Stimulated activated CD4-positive, alpha-beta T cell treated with anti-CD3 and anti-CD28 coated beads, Interleukin-2, amount 100 ng/mL, for 4 hours (primary cell): ENCODE measurements at places on chromosomes 2 and 18.
A peak's percentile ranks its signal among the peaks of the same experiment; 100 is the strongest.

GRCh38 chr2:195612611-195613495, 44.2 kb upstream of the SLC39A10 start:
- DNase-seq: no peak

GRCh38 chr2:80815259-80815658, 510.7 kb upstream of the LRRTM1 start:
- no peak for DNase-seq

DNA sequence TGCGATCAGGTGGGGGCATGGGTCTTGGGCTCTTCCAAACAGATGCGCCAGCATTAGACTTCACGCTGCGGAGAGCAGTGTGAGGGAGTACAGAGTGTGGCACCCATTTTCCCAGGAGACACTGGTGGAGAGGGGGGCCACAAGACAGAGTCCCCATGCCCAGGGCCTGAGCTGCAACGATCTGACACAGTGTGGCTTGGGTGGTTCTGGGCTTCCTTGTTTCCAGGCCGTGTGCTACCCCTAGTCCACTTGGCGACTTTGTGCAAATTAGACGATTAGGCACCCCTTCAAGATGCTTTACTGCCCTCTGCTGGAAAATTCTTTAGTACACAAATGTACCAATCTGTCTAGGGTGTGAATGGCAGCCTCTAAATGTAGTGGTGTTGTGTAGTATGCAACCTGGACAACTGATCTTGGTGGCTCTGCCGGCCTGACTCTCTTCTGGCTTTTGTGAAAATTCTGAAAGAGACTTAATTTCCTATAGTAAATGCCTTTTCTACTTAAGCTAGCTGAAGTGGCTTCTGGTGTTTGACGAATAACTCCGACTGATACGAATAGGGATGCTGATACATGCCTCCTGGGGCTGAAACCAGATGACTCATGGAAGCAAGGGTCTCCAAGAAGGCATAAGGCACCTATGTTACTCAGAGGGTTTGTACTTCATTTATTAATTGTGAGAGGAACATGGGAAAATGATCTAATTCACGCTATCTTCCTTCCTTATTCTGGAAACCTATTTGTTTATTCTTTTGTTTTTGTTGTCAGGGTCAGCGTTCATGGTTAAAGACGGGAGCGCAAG, 92.3 kb upstream of the SMAD2 start:
- no peak for DNase-seq

- DNase-seq: peak; percentile 44
Measured at GRCh38 chr2:112121682-112122254, 16.4 kb upstream of the FBLN7 start.

DNA sequence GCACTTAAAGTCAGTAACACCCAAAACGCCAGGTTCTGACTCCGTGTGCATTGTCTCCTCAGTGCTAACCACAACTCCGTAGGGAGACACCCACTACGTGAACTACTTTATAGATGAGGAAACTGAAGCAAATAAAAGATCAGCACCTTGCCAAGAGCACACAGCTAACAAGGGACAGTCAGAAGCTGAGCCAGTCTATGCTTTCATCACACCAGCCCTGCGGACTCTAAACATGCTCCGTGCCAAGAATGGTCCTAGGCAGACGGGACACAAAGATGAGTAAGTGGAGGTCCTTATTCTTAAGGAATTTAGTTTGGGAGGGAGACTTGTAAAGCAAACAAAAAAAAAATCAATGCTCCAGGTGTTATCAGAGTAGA, 9.6 kb downstream of the MBOAT2 start:
- no peak for DNase-seq

DNA sequence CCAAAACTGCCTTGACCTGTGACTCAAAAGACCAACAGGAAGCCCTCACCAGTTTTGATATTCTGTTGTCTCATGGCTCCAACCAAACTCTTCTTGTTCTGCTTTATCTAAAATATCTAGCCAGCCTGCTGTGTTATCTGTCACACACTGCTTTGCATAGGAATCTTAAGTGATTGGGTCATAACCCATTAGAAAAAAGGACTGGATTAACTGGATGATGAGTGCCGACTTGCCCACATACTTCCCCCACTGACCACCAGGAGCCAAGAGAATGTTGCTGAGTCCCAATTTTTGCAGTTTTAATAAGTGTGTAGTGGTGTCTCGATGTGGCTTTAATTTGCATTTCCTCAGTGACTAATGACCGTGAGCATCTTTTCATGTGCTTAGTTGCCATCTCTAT, 6.5 kb downstream of the MOGAT1 start:
- DNase-seq: no peak

DNA sequence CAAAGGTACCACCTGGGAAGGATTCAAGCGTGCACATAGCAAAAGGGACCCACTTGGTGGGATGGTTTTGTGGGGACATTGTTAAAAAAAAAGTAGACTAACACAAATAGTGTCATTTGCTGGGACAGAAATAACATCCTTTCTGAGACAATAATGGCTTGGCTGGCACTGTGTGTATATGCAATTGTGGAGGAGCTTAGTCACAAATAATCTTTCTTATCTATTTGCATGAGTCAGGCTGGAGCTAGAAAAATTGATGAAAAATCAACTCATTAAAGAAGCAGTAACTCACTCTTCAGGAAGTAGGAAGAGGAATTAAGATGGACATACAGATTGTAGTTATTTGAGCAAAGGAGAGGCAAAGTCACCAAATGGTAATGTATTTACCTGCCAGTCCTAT, 29.5 kb upstream of the ITGB6 start:
- DNase-seq: no peak

DNA sequence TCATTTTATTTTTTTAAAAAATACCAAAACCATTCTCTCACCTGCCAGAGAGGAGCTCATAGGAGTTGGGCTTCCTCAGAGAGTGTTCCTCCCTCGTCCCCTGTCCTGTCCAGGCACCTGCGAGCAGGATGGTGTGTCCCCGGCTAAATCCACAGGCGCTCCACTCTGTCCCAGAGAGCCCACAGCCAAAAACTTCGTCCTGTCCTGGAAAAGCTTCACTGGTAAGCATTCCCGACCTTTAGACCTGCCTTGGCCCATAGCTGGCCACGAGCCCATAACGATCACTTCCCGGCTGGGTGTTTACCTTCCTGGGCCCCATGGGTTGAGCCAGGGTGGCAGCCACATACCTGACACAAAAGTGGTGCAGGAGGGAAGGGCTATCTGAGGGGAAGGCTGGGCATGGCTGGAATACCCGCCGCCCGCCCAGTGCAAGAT, at the start of gene NGEF:
TSS of gene NGEF (minus strand) at position 230 of the 435 bp plus-strand sequence. CDS start 38,366 bp downstream, outside the sequence.
- DNase-seq: no peak

GRCh38 chr18:46163091-46163490, 58.9 kb downstream of the HAUS1 start:
- DNase-seq: no peak

DNA sequence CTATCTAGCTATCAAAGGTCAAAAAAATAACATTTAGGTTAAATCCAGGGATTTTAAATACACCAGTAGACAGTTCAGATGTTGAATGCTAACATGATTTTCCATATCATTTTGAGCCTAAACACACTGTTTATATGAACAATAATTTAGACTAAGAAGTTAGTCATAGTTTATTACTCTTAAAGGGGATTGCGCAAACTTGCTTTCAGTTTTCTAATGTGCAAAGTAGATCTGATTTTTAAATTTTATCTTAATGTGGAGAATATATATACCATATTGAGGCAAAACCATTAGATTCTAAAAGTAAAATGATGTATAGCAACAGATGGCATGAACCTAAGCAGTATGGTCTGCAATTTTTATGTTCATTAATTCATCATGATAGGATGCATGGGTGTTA, 76.6 kb downstream of the CDH7 start:
- no peak for DNase-seq

DNA sequence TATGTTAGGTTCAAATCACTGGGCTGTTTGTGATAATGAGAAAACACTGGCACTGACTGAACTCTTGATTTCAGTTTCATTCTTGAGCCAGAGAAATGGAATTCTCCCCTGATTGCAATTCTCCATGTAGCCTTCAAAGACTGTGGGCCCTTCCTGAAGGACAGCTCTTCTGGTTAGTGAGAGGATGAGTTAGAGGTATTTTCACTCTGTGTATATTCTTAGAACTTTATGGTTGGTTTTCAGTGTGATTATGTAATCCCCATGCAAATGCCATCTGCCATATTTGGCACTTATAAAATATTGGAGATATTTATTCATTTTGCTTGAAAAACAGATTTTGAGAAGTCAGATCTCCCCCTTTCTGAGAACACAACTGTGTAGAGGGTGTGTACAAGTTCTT, 323.7 kb downstream of the SLC4A3 start:
- no peak for DNase-seq

DNA sequence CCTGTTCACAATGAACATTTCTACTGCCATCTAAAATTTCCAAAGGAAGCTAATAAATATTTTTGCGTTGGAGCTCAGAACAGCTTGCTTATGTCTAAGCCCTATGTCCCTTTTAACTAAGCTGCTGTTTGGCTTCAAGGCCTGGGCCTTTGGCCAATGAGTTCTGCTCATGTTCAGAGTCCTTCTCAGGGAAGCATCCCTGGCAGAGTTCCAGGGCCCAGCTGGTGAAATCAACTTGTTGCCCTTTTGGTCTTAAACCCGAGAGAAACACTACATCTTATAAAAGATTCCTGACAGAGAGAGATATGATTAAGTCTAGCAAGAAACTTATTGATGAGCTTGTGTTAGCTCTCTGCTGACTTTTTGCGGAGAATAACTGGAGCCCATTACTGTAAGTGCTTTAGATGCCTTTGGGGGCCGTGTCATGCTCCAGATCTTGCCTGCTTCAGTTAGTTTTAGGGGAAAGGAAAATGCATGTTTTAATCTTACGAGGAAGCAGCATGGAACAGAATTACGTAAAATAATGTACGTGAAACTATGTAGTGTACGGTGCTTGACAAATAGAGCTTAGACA, 102.5 kb upstream of the NOSTRIN start:
- no peak for DNase-seq

DNA sequence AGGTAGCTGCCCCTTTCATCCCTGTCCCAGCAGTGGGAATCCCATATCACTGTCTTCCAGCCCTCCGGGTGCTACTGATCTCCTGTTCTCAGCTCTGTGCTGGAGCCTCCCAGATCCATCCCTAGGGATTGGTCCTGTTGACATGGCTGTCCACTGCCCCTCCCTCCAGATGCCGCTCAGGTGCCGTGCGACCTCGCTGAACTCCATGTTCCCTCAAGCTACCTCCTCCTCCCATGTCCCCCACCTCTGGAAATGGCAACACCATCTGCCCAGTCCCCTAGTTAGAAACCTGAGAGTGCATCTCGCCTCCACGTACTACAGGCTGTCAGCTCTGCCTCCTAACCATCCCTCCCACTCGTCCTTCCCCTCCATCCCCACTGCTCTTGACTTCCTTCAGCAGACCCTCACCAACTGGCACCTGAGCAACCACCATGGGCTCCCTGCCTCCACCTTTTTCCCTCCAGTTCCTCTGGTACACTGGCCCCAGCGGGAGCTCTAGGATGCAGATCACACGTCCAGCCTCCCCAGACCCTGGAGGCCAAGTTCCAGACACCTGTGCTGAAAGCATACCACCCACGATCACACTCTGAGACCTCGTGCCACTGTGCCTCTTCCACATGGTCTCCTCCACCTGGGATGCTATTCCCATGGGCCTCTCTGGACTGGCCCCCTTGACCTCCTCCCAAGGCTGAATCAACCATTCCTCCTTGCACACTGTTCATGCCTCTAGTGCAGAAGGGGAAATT, 106.8 kb downstream of the KLHL29 start:
- DNase-seq: no peak

DNA sequence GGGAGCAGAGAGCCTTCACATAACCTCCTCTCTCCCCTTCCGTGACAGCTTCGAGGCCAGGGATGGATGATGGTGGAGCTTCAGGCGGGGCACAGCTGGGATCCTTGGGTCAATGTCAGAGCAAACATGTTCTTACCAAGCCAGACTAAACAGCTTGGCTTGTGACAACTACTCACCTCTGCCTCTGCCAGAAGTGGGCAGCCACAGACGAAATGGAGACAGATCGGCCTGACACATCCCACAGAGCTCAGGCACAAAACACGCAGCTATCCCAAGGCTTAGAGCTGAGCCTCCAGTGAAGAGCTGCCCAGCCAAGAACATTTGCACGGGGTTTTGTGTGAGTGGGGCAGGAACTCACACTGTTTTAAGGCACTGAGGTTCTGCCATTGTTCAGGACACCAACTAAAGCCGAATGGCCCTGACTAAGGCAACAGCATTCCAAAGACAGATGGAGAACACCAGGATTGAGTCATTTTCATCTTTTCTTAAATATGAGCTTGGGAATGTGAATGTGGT, 12.8 kb downstream of the PXDN start:
- DNase-seq: no peak

GRCh38 chr18:23661735-23662308, 889 bp downstream of the ANKRD29 start:
- no peak for DNase-seq

GRCh38 chr2:31170071-31170698, 31.9 kb upstream of the GALNT14 start:
- DNase-seq: peak; percentile 9

DNA sequence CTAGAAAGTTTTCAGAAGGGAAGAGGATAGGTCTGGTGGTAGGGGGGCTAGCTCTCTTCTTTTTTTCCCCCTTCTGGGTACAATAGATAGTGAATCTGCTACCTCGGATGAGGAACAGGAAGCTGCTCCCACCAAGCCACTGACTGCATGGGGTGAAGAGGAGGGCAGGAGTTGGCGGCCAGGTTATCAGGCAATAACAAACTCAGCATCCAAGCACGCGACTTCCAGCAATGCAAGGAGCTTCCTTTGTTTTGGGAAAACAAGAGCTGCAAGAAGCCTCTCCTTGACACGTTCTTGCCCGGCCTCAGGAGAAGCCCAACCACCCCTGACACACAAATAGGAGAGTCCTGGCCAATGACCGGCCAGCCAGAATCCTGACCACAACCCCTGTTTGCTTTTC, 32.2 kb downstream of the NHEJ1 start:
- no peak for DNase-seq

DNA sequence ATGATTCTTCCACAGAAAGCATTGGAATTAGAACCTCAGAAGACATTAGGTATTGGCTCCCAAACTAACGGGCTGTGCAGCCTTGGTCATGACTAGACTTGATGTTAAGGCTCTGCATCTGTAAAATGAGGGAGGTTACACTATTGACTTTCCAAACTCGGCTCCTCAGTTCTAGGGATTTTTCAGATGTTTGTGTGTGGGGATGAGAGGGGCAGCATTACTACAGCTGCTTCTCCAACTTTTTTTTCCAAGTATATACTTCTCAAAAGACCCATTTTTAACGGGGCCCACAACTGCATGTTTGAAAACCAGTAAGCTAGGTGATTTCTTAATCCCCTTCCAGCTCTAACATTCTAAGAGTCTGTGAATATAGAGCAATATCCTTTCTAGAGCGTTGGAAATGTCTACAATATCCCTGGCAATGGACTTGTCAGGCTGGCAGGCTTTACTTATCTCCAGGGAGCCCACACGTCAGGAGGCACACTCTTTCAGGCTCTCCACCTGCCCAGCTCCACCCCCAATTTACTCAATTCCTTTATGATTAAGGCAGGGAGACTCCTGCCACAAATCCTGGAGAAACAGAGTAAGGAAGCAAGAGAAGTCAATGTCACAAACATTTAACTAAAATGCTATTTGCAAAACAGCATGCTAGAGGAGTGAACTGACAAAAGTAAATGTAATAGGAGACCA, 844 bp upstream of the MPV17 start:
- no peak for DNase-seq

GRCh38 chr18:7840411-7840810, 273.3 kb downstream of the PTPRM start:
- no peak for DNase-seq

GRCh38 chr18:31101183-31102024, 817 bp downstream of the DSC2 start:
- DNase-seq: no peak
